ENCODE measurements at places on chromosomes 3 and 15.
A peak's percentile ranks its signal among the peaks of the same experiment; 100 is the strongest.

- peak; percentile 90 for DNase-seq
Observed at GRCh38 chr3:27666708-27667107, 55.4 kb downstream of the EOMES start.

GRCh38 chr15:62320259-62320658 is 155.2 kb upstream of the C2CD4B start:
- no peak for DNase-seq

DNA sequence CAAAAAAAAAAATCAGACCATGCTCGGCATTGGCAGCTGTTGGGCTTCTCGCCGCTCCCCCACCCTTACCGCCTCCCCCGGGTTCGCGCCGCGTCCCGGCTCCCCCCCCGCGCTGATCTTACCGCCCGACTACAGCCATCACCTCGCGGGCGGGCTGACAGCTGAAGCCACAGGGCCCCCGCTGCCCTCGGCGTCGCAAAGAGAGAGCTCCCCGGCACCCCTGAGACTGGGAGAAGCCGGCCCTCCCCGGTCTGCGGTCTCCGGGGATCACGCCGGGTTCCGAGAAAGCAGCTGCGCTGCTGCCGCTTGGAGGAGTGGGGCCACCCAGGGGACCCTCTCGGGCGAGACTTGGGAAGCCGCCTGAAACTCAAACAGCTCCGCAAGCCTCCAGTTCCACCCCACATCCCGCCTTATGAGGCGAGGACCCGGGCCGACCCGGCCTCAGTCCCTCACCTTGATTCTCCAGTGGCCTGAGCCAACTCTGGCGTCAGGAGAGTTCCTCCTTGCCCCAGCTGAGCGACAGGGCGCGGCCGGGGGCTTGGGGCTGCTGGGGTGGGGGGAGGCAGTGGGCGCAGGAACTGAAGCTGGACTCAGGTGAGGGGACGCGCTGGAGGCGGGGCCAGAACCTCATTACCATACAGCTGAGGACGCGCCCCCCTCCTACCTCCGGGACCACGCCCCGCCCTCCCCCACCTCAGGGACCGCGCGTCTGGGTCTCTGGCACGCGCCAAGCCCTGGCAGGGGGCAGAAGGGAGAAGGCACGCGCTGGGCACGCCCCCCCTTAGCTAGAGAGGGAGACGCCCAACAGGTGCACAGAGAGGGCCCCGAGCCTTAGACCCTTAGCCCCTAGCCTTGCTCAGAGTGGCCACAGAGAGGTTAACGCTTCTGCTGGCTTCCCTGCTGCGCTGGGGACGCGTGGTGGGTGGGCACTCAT is 1.0 kb upstream of the DLL4 start:
- DNase-seq, result no peak

DNA sequence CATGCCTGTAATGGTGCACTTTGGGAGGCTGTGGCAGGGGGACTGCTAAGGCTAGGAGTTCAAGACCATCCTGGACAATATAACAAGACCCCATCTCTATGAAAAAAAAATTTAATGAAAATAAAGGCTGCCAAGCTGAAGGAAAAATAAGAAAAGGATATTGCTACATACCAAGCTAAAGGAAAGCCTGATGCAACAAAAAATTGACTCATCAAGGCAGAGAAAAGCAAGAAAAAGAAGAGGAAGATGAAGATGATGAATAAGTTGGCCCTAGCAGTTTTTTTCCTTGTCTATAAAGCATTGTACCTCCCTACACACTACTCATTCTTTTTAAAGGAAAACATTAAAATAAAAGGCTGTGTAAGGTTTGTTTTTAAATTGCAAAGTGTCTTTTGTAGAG is 441.9 kb upstream of the MDFIC2 start:
- no peak for DNase-seq

- no peak for DNase-seq
Observed at GRCh38 chr3:16840101-16840424, 44.7 kb upstream of the PLCL2 start.

DNA sequence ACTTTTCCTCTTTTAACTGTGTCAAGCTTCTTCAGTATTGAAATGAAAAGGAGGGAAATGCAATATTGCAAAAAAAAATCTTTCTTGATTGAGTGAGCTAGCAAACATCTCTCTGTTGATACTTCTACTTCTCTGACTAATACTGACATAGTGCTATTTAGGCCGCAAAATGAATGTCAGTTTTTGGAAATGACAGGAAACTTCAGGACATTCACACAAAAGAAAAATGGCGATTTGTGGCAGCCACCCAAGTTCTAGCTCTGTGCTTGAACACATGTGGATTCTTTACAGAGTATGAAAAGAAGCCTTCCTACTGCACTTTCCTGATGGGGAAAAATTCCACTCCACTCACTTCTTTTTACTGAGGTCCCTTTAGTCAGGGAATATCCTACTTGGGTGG is 486.8 kb upstream of the ALCAM start:
- no peak for DNase-seq

GRCh38 chr3:64353226-64353625 is 128.0 kb upstream of the PRICKLE2 start:
- no peak for DNase-seq

DNA sequence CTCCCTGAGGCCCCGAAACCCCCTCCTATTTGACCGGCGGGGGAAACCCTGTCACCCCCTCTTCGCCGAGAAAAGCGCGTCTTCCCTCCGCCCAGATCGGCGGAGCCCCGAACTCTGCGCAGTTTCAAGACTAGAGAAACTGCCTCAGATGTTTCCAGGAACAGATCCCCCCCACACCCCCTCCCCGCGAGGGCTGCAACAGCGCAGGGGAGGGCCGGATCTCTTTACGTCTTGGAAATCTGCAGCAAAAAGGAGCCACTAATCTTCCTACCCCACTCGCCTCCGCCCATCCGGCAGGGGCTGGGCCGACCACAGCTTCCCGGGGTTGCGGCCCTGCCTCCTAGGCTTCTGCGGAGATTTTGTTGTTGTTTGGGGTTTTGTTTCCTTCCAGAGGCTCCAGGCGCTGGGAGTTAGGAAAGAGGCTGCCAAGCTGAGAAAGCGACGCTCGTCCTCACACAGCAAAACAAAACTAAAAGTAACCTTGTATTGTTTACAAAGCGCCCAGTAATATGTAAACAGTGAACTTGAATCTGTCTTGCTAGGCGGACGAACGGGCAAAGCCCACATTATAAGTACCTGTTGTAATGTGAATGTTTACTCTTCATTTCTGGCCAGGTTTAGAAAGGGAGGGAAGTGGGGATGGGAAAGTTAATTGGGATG is 2.2 kb downstream of the FOXB1 start:
- DNase-seq, result peak; percentile 87

DNA sequence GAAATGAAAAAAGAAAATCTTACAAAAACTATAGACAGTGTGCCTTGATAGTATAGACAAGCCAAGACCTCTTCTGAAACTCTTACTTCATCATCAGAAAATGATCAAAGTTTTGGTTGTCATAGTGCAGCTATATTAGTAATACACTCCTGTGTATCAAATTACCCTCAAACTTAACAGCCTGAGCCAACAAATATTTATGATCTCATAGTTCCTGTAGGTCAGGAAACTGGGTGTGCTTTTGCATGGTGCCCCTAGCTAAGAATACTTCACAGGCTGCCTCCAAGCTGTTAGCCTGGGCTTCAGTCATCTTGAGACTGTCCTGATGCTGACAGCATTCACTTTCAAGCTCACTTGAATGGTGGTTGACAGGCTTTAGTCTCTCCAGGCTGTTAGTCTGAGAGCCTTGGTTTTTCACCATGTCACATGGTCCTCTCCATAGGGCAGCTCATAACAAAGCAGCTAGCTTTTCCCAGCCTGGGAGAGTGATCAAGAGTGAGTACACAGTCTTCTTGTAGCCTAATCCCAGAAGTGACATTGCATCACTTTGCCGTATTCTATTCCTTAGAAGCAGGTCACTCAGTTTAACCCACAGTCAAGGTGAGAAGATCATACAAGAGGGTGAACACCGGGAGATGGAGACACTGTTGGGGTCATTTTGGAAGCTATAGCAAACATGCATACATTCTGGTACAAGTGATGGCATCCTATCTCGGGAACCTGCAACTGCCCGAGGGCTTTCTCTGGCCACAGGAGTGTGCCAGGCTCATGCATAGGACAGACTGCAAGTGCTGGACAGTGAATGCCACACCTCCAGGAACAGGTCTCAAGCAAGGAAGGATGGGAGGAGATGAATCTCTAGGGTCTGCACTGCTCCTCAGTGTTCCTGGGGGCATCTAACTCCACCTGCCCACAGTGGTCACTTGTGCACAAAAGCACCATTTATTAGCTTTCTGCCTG is 173.4 kb upstream of the CADPS start:
- no peak for DNase-seq

GRCh38 chr15:79060175-79060574 is 30.4 kb downstream of the RASGRF1 start:
- no peak for DNase-seq

- no peak for DNase-seq
Observed at GRCh38 chr3:14286887-14287500, 108.4 kb downstream of the LSM3 start.

DNA sequence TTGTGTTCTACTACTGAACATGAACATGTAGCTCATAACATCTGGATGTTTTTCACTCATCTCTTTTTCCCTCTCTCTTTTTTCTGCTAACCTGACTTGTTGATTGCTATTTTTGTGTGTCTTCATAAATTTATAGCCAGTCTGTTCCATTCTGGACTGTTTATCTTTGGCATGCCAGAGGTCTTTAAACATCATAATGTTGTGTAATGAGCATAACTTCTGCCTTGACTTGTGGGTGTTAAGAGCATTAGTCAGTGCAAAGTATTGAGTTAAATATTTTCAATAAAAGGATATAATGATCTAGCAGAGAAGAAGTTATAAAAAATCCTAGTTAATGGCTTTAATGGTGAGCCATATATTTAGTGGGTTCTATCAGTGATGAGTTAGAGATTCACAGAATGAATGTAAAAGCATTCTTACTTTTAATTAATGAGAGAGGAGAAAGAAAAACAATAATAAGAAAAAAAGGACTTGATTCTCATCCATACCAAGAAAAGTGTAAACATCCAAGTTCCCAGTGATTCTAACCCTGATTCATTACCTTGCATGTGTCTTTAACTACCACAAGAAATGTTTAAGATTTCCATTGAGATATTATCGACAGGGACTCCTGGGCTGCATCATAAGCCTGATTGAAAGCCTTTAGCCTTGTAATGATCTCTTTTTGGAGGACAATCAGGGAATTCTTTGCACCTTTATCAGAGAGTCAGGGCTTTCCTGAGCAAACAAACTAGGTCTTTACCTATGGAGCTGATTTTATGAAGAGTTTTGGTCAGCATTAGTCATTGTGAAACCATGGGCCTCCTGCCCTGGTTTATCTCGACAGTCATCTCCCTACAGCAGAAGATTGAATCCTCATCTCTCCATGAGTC is 22.9 kb downstream of the MITF start:
- DNase-seq, result peak; percentile 70

- peak; percentile 83 for DNase-seq
Observed at GRCh38 chr15:40439960-40440742, 602 bp upstream of the BAHD1 start.

DNA sequence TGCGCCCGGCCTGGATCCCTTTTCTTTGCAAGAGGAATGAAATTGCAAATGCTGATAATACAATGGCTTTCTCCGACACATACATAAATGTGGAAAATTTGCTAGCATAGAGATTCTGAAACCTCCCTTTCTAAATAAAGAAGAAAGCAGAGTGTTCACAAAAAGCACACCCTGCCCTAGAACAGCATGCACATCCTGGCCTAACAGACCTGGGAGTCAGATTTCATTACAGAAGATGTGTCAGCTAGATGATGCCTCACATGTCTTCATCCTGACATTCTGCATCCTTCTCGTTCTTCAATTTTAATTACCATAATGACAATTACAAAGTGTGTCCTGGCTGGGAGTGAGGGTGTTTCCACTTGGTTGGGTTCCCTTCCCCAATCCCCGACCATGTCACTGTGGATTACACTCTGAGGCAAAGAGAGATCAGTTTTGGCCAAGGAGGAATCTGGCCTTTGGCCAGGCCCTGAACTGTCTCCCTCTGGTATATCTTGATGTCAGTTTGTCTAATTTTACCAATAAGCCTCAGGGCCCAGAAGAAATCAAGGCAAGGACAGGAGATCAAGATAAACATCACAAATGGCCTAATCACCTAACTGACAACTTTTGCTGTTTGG is 104.9 kb upstream of the SPATA12 start:
- DNase-seq, result no peak

DNA sequence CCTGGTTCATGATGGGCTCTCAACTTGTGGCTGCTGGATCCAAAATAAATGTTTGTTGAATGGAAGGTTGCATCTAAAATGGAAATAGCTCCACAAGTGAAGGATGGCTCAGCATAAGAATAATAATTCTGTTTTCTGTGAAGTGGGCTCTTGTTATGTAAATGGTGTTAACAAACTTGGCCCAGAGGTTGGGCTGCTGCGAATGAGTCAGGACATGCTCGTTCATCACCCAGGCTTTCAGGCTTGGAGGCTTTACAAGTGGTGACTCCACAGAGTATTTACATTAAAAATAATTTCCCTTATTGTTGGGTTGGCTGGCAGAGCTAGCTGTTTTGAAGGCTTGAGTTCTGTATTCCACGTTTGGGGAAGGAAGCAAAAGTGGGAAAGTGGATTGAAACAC is 60.5 kb downstream of the ITGB5 start:
- peak; percentile 75 for DNase-seq

DNA sequence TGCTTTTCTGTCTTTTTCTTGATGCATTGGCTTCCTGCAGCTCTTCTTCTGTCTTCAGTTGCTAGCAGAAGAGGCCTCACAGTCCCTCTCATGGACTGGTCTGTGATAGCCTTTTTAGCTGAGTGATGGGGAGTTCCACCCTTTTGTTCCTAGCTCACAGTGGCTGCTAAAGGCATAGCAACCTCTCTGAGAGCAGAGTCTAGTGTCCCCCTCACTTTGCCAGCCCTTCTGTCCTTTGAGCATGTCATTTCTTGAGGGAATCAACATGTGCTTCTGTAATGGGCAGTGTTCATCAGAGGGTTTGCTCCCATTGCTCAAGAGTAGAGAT is 44.4 kb downstream of the GAP43 start:
- DNase-seq, result peak; percentile 41

GRCh38 chr15:100705841-100706240 is 103.5 kb downstream of the ASB7 start:
- no peak for DNase-seq

- DNase-seq, result no peak
Observed at GRCh38 chr3:108133858-108134554, 43.2 kb upstream of the CD47 start.

- DNase-seq, result no peak
Observed at GRCh38 chr15:66234798-66235197, 18.8 kb downstream of the MEGF11 start.

Measured in mesendoderm (in vitro differentiated cells).